NCI-H345 (cell line): ENCODE measurements at places on chromosomes 13 and 19.

DNA sequence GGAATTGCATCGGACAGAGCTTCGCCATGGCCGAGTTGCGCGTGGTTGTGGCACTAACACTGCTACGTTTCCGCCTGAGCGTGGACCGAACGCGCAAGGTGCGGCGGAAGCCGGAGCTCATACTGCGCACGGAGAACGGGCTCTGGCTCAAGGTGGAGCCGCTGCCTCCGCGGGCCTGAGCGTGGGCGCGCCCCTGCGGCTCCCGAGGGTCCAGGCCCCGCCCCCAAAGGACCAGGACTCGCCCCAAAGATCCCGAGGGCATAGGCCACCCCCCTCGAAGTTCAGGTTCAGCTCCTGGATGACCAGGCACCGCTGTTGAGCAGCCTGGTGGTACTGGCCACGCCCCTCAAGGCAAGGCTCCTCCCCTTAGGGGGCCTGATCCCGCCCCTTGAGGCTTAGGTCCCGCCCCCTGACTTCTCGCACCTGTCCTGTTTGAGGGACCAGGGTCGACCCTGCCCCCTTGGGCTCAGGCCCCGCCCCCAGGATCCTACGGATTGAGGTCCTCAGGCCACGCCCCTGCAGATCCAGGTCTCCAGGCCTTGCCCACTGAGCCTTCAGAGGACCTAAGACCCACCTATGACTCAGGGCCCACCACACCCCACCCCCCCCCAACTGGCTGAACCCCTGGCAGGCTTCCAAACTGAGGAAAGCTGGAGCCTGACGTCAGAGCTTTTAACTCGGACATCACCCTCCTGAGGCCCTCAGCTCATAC, 43.1 kb downstream of the CYP4F22 start:
- no peak for DNase-seq

DNA sequence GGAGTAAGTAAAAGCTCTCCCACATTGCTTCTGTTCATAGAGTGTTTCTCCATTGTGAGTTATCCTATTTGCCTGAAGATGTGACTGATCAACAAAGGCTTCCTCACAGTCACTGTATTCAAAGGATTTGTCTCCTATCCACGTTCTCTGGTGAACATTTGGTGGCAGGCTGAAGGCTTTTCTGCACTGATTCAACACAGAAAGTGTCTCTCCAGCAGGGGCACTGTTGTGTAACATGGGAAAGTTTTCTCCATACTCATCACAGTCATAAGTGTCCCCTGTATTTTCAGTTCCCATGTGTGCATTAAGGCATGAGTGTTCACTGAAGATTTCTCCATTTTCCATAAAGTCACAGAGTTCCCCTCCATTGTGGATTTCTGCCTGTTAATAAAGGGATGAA, 17.6 kb downstream of the ZNF121 start:
- no peak for DNase-seq

DNA sequence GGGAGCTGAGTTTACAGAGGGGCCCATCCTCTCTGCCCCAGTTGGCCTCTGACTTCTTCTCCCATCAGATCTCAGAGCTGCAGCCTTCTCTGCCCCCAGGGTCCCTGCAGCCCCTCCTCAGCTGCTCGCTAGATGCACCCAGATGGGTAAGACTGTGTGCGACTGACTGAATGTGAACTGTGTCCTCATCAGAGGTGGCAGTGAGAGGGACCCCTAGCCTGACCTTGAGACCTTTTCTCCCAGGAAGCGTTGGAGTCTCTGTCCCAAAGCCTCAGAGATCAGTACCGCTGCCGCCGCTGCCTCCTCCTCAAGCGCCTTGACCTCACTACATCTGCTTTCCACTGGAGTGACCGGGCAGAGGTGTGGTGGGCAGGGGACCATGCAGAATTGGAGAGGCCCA, 2.4 kb downstream of the FAM98C start:
- no peak for DNase-seq

GRCh38 chr13:77789376-77789775, 91.9 kb downstream of the SLAIN1 start:
- no peak for DNase-seq

DNA sequence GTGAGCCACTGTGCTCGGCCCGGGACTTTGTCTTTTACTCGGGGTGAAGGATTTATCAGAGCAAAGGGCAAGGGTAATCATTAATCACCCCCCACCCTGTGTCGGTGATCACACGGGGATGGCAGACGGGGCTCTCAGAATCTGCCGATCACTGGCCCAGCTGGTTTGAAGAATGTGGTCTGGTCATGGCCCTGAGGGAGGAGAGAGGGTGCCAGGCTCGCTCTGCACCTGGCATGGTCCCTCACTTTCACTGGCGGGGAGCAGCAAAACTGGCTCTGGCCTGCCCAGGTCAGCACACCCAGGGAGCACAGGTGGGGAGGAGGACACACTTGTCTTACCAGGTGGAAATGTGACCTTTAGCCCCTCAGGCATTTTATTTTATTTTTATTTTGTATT, 10.2 kb downstream of the REEP6 start:
- no peak for DNase-seq

- DNase-seq: no peak
Observed at GRCh38 chr19:11279505-11280236, 16.3 kb upstream of the TSPAN16 start.

DNA sequence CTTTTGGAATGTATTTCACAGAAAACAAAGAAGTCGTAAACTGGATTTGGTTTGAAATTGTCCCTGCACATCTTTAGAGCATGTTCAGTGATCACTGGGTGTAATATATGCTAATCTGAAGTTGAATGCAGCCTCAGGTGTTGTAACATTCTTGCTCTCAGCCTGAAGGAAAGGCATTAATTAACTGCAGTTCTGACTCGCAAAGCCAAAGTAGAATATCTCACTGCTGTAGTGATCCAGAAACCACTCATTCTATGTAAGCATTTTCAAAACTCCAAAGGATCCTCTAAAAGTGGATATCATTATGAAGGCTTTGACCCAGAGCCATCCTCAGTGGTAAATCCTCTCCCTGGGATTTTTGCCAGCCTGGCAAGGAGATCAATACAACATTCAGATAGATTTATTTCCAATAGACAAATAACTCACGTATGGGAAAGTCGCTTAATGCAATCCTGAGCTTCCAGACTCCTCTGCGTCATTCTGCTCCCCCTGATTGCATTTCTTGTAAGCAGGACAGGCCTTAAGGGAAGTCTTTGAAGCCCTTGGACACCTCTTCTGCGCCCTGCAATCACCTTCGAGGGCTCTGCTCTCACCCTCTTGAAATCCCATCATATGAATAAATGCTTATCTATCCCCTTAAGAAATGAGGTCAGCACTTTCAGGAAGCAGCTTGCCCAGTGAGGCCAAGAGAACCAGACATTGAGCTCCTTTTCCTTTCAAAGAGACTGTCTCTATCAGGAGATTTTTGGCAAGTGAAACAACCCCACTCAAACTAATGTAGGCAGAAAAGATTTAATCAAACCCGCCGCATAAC, 301.7 kb upstream of the NBEA start:
- DNase-seq: no peak

DNA sequence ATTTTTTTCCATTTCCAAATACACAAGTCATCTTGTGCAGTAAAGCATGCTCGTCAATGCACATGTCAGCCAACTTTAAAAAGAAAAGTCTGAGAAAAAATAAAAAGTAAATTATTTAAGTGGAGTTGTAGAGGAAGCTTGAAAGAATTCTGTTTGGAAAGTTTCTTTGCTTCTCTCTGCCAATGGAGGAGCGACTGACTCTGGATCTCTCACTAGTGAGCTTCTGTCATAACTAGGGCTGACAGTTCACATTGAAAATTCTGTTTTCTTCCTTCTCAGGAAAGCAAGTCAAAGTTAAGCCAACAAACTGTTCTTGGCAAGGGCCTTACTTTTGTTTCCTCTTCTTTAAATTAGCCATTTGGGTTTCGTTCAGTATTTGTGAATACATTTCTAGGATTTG, 298.2 kb downstream of the POU4F1 start:
- no peak for DNase-seq

GRCh38 chr13:98089246-98089645, 53.6 kb upstream of the FARP1 start:
- no peak for DNase-seq

DNA sequence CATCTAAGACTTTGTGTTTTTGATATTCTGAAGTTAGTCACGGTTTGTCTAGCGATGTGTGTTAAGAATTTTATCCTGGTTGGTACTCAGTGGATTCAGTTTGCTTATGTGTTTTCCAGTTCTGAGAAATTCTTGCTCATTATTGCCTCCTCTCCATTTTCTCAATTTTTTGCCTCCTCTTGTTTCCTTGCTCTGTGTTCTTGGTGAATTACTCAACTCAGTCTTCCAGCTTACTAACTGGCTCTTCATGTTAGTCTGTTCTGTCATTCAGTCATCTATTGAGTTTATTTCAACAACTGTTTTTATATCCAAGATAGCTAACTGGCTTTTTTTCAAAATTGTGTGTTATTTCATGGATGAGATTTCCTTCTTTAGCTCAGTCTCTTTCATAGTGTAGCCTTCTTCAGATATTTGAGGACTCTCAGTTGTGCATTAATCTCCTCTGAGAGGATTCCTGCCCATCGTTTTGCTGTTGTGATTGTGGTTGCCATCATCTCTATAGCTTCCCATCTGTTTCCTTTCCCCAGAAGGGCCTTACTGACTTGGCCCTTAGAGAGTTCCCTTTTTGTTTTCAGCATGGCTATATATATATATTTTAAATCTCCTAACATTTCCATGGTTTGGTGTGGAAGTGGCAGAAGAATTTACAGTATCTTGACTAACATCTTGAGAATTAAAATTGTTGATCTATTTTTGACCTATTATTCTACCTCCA, 6.2 kb downstream of the SETDB2 start:
- no peak for DNase-seq

- DNase-seq: no peak
Observed at GRCh38 chr19:4389511-4390016, 10.8 kb downstream of the SH3GL1 start.

GRCh38 chr13:43285933-43286597, 262.7 kb downstream of the DNAJC15 start:
- peak; percentile 90 for DNase-seq

DNA sequence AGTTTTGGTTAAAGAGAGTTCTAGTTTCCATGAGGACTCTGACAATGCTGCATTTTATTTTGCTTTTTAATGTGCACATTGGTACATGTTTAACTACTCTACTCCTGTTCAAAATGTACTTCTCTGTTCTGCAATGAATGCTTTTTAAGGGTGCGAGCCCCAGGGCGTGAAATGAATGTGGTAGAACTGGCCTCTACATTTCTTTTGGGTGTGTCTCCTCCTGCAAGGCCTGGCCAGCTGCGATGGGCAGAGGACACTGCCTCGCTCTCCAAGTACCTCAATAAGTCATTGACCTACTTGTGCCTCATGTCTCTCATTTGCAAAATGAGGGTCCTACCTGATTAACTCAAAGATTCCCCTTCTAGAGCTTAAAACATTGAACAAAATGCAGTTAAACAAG, 6.7 kb downstream of the RGS9BP start:
- no peak for DNase-seq

GRCh38 chr13:50691176-50691680, 152.3 kb downstream of the DLEU7 start:
- DNase-seq: no peak

GRCh38 chr13:51976423-51976822, 34.8 kb downstream of the ATP7B start:
- no peak for DNase-seq

DNA sequence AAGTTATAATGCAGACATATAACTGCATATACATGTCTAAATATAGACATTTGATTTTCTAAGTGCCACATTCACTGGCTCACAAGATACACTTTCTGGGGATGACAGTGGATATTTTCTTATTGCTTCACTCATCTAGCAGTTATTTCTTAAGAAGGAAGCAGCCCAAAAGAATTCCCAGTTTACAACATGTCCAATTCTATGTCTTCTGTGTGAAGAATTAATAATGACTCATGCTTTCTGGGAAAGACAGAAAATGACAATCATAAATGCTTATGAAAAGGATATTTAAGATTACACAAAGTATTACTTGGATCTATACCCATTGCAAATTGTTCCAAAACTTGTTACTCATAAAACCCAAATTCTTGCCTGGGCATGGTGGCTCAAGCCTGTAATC, 543.4 kb downstream of the SUCLA2 start:
- DNase-seq: no peak

DNA sequence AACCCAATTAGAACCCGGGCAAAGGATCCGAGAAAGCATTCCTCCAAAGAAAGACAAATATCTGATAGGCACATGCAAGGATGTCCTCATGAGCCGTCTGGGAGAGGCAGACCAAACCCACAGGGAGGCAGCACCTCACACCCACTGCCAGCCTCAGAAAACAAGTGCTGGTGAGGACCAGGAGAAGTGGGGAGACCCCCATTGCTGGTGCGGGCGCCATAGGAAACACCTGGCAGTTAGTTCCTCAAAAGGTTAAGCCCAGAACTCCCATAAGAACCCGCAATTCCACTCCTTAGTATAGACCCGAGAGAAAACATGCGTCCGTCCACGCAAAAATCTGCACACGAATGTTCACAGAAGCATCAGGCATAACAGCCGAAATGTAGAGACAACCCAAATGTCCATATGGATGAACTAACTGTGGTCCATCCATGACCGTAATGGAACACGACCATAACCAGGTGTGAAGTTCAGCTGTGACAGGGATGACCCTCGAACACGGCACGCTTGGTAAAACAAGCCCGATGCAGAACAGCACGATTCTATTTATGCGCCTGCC, 7.9 kb downstream of the ZNF787 start:
- DNase-seq: no peak

- peak; percentile 39 for DNase-seq
Observed at GRCh38 chr13:102472650-102473049, 70.8 kb upstream of the FGF14 start.

- DNase-seq: no peak
Observed at GRCh38 chr13:79237981-79238380, 168.1 kb downstream of the RBM26 start.

- peak; percentile 74 for DNase-seq
Observed at GRCh38 chr19:919199-920050, 2.3 kb downstream of the KISS1R start.

DNA sequence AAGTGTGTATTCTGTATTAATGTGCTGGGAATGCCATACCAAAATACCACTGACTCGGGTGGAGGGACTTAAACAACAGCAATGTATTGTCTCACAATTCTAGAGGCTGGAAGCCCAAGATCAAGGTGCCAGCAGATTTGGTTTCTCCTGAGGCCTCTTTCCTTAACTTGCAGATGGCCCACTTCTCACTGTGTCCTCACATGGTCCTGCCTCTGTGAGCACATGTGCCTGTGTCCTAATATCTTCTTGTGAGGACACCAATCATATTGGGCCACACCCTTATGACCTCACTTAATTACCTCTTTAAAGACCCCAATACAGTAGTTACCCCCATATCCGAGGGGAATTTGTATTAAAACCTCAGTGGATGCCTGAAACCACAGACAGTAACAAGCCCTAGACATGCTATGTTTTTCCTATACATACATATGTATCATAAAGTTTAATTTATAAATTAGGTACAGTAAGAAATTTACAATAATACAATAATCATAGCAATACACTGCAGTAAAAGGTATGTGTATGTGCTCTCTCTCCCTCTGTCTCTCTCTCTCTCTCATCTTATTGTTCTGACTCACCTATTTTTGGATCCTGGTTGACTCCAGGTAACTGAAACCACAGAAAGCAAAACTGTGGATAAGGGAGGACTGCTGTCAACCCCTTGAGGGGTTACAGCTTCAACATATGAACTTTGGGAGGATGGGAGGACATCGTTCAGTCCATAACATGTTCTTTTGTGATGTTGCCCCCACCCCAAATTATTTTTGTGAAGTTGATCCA, 174.3 kb downstream of the IRS2 start:
- no peak for DNase-seq

- no peak for DNase-seq
Observed at GRCh38 chr19:21585281-21585890, 80.0 kb downstream of the ZNF429 start.
